Activated naive CD8-positive, alpha-beta T cell treated with anti-CD3 and anti-CD28 coated beads, Interleukin-2, amount 50 U/mL, for 24 hours (primary cell): ENCODE measurements at places on chromosomes 2 and 18.
A peak's percentile ranks its signal among the peaks of the same experiment; 100 is the strongest.

- no peak overlapping the region for H3K27ac ChIP-seq
- H3K27me3 ChIP-seq = no peaks in the 10 kb centered on the region
- H3K4me3 ChIP-seq = no peak overlapping the region
Measured at GRCh38 chr2:37449761-37450296, 105.4 kb downstream of the QPCT start.

DNA sequence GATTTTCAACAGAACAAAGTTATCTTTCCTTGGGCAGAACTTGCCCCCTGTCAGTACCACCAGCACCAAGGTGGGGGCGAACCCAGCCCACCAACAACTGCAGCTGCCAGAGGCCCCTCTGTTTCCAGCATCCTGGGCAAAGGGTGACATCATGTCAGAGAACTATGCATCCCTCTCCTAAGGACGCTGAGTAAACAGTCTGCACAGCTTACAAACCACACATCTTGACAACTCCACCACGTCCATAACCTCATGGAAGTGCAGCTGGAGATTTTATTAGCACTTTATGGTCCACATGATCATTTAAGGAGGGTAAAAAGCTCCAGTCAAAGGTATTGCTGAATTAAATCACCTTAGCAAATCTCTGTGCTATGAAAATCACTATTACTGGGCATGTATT is 40.4 kb downstream of the PIEZO2 start:
- no peak overlapping the region for H3K27ac ChIP-seq
- H3K4me3 ChIP-seq = no peak overlapping the region
- DNase-seq = no peak
- no peaks in the 10 kb centered on the region for H3K36me3 ChIP-seq

DNA sequence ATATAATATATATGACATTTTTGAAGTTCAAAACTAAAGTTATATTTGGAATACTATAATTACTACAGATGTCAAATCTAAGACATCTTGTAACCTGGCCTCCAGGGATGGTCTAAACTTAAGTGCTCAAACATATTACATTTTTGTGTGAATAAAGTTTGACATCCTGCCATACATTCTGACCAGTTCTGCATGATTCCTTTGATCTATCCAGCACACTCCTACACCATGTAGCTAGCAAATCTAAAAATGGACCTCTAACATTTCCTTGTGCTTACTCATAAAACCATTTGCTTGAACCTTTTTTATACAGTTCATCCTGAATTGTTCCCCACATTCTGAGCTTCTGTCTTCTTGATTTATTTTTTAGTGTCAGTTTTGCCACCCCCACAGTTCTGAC is 294.3 kb upstream of the ZNF804A start:
- no peaks in the 10 kb centered on the region for H3K36me3 ChIP-seq
- no peaks in the 10 kb centered on the region for H3K27me3 ChIP-seq
- DNase-seq = no peak
- H3K27ac ChIP-seq = no peak overlapping the region
- no peaks in the 10 kb centered on the region for H3K4me1 ChIP-seq

DNA sequence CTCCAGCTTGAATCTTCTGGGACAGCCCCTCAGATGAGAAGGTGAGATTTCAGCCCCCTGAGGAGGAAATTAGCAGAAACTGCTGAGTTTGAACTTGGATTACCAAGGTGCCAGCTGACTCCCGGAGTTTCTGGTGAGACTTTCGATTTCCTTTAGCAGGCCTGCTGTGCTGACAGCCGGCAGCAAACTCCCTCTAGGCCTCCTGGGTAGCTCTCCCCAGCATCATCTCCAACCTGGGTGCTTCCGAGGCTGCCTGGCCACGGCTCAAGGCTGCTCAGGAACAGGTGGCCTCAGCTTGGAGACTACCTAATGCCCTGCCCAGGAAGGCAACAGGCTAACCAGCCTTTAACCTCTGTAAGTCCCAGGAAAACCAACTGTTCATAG is 16.5 kb downstream of the SDC1 start:
- no peaks in the 10 kb centered on the region for H3K4me1 ChIP-seq
- H3K27me3 ChIP-seq = no peaks in the 10 kb centered on the region
- H3K4me3 ChIP-seq = no peak overlapping the region
- no peaks in the 10 kb centered on the region for H3K36me3 ChIP-seq

GRCh38 chr2:172456002-172456401 is 28.6 kb downstream of the ITGA6 start:
- H3K36me3 ChIP-seq = no peaks in the 10 kb centered on the region
- H3K27ac ChIP-seq = no peak overlapping the region
- DNase-seq = no peak
- H3K4me1 ChIP-seq = peaks cover 76% of the 10 kb centered on the region
- no peak overlapping the region for H3K4me3 ChIP-seq

- H3K4me3 ChIP-seq = no peak overlapping the region
- H3K36me3 ChIP-seq = no peaks in the 10 kb centered on the region
Measured at GRCh38 chr2:214481204-214481603, 70.3 kb downstream of the VWC2L start.

- no peaks in the 10 kb centered on the region for H3K27me3 ChIP-seq
- no peak for DNase-seq
- peaks cover 17% of the 10 kb centered on the region for H3K36me3 ChIP-seq
- no peak overlapping the region for H3K4me3 ChIP-seq
Measured at GRCh38 chr2:121682396-121683298, 33.4 kb upstream of the CLASP1 start.

DNA sequence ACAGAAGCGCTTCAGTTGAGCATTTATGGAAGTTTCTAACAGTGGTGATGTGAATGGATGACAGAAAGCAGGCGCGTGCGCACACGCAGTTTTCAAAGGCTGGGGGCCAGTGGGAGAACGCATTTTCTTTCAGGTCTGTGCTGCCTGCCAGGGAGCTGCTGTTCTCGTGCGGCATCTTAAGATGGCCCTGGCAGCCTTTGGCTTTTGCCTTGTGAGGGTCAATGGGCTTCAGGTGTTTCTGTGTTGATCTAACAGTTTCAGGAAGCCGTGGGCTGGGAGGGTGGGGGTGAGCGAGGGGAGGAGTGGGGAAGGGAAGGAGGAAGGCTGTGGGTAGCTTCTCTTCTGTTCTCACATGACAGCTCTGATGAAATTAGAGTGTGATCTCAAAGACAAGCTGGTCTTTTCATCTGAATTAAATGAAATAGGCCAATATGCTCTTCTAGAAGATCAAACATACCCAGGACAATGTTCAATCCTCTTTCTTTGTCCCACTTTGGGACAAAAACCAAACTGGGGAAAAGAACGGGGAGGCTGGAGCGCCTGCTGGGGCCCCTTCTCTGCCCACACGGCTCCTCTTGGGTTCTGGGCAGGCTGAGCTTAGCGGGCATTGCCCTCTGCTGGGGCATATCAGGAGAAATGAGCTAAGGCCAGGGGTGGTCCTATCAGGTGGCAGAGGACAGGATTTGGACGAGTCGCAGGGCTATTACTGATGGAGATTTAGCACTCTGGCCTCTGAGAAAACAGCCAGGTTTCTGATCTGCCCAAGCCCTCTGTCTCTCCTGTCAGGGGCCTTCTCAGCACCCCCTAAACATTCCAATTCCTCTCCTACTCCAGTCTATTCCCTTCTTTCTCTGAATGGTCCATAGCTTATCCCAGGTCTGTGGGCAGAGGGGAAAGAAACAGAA is 126.2 kb upstream of the LGALSL start:
- peaks cover 57% of the 10 kb centered on the region for H3K4me1 ChIP-seq
- H3K4me3 ChIP-seq = peak overlapping the region; percentile 54

DNA sequence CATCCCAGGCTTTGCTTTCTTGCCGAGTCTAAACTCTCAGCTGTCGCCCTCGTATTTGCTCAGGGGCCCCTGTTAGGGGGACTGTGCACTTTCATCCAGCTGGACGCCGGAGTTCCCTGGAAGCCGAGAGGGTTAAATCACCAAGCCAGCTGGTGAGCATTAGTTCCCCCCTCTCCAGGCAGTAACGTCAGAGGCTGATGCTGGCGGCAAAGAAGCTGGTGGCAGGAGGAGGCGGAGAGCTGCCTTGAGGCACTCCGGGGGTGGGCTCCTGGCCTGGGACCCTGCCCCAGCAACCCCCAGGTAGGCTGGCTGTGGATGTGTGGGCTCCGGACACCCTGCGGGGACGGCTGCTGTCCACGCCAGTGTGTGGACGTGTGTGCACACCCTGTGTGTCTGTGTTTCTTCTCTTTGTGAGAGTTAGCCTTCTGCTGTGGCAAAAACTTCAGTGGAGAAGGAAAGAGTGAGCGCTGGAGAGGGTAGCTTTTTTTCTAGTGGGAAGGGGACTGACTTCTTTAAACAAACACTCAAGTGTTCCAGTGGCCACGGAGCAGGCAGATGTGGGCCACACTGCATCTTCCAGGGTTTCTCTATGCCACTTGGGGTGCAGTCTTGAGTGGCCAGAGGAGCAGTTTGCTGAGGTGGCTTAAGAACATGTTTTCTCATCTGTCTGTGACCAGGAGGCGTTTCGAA is 84.7 kb downstream of the GLI2 start:
- no peak overlapping the region for H3K4me3 ChIP-seq
- no peaks in the 10 kb centered on the region for H3K4me1 ChIP-seq
- DNase-seq = no peak

- H3K27me3 ChIP-seq = no peaks in the 10 kb centered on the region
- H3K4me3 ChIP-seq = no peak overlapping the region
- H3K4me1 ChIP-seq = no peaks in the 10 kb centered on the region
Measured at GRCh38 chr18:8095947-8096570, 513.2 kb upstream of the RAB12 start.

GRCh38 chr2:205684871-205685313 is 2.6 kb downstream of the NRP2 start:
- H3K4me3 ChIP-seq = peak overlapping the region; percentile 78
- no peak overlapping the region for H3K27ac ChIP-seq
- peaks cover 36% of the 10 kb centered on the region for H3K4me1 ChIP-seq
- peaks cover 76% of the 10 kb centered on the region for H3K27me3 ChIP-seq
- no peak for DNase-seq

DNA sequence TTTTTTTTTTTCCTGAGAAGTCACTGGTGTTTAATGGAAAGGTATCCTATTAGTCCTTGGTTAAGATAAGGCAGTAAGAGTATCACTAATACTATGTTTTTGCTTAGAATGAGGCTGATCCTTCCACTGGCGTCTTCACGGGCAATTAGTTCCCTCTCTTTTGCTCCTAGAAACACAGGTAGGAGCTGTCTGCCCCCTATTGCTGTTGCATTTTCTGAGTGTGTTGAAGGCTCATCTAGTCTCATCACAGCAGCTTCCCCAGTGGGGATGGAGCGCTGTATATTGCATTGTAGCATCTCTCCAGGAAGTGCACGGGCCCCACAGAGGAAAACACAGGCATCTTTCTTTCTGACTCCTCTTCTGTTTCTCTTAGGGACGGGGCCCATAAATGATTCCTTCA is 145.0 kb downstream of the NAPG start:
- no peak overlapping the region for H3K4me3 ChIP-seq
- H3K36me3 ChIP-seq = no peaks in the 10 kb centered on the region
- H3K4me1 ChIP-seq = no peaks in the 10 kb centered on the region
- no peak for DNase-seq

DNA sequence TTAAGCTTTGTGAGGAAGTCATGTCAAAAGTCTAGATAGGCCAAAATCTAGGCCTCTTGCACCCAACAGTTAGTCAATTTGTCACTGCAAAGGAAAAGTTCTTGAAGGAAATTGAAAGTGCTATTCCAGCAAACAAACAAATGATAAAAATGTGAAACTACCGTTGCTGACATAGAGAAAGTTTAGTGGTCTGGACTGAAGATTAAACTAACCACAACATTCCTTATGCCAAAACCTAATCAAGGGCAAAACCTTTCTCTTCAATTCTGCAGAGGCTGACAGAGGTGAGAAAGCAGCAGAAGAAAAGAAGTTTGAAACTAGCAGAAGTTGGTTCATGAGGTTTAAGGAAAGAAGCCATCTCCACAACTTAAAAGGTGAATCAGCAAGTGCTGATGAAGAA is 44.0 kb upstream of the LRRTM4 start:
- no peak for DNase-seq
- H3K36me3 ChIP-seq = no peaks in the 10 kb centered on the region
- H3K4me1 ChIP-seq = no peaks in the 10 kb centered on the region
- no peak overlapping the region for H3K4me3 ChIP-seq

DNA sequence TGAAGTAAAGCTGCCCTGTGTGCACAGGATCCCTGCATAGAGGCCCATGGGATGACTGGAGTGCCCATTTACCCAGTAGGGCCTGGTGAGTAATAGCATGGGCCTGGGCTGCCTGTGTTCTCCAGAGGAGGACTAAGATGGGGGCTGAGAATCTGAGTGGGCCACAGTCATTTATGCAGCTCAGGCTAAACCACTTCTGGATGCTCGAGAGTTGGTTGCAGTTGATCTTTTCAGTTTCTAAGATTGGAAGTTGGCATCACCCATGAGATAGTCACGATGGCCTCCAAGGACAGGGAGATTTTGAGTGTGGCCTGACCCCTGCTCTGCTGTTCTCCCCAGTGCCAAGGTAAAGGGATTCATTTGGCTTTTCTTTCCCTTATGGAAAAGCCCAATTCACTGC is 179.1 kb upstream of the SPRED2 start:
- no peak overlapping the region for H3K27ac ChIP-seq
- peaks cover 9% of the 10 kb centered on the region for H3K4me1 ChIP-seq
- no peaks in the 10 kb centered on the region for H3K27me3 ChIP-seq
- H3K4me3 ChIP-seq = no peak overlapping the region
- no peaks in the 10 kb centered on the region for H3K36me3 ChIP-seq

DNA sequence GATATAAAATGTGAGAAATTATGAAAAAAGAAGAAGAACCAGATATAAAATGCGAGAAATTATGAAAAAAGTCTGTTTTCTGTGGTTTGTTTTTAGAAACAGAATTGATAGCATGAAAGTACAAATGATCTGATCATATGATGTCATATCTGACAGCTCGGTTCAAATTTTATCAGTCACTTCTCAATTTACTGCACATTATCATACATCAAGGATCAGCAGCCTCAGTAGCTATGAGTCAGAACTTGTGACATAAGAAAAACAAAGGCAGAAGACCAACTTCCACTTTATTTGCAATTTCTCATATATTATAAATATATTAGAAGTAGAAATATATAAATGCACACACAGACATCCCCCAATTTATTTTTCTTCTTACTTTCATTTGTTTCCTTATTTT is 634.0 kb downstream of the LRP1B start:
- H3K4me3 ChIP-seq = no peak overlapping the region
- no peak overlapping the region for H3K27ac ChIP-seq
- no peaks in the 10 kb centered on the region for H3K36me3 ChIP-seq
- H3K4me1 ChIP-seq = no peaks in the 10 kb centered on the region
- H3K27me3 ChIP-seq = no peaks in the 10 kb centered on the region

GRCh38 chr18:8926464-8926863 is 176.0 kb upstream of the NDUFV2 start:
- H3K27ac ChIP-seq = no peak overlapping the region
- no peak for DNase-seq
- peaks cover 3% of the 10 kb centered on the region for H3K36me3 ChIP-seq
- no peaks in the 10 kb centered on the region for H3K27me3 ChIP-seq

DNA sequence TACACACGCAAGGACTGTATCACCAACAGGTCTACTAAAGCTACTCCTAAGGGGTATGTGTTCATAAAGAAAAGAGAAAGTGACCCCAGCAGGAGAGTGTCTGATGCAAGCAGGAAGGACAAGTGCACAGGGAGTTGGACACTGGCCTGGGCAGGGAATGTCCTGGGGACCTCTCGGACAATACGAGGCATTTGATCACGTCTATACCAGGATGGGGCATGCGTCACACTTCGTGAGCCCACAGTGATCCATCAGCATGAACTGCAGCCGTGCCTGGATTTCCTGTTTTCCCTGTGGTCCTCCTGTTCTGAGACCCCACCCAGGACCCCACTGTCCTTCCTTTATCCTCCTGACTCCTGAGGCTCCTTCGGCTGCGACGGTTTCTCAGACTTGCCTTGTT is 113.9 kb downstream of the HDAC4 start:
- peaks cover 15% of the 10 kb centered on the region for H3K27me3 ChIP-seq
- H3K36me3 ChIP-seq = peaks cover 3% of the 10 kb centered on the region
- H3K4me1 ChIP-seq = peaks cover 67% of the 10 kb centered on the region
- H3K4me3 ChIP-seq = no peak overlapping the region
